ENCODE measurements at places on chromosomes 16 and 17.

- no peak for DNase-seq
Observed at GRCh38 chr16:20897922-20898321, 2.2 kb downstream of the DCUN1D3 start.

DNA sequence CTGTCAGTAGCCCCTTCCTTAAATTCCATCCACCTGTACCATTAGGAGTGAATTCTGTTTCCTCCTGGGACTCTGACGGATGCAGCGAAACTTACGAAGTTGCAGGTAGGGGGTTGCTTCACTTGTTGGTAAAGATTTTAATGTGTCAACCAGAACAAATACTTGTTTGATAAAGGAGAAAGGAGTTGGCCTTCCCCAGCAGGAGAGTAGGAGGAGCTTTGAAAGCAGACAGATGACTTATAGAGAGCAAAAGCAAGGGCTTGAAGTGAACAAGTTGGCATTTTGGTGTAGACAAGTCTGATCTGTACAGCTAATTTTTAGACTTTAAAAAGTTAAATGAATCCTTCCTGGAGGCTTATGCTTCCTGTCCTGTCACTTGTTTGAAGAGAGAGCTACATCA is 38.1 kb upstream of the PMFBP1 start:
- DNase-seq, result no peak

- DNase-seq, result no peak
Observed at GRCh38 chr16:19968891-19969683, 84.4 kb upstream of the GPRC5B start.

DNA sequence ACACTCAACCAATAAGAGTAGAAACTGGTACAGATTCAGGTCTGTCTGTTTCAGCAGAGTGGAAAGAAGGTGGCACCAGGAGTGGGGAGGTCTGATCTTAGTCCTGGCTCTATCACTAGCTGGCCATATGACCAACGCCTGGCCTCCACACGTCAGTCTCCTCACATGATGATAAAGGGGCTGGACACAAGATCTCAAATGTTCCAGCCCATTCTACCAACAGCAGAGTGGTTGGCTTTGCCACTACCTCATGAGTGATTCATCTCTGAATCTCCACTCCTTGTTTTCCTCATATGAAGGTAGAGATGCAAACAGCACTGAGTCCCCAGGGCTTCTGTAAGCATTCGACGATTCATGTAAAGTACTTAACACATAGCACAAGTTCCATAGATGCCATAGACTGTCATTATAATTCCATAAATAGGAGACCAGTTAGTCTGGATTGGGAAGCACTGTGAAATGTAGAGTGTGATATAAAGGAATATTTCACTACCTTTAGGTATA is 281.9 kb upstream of the ASIC2 start:
- no peak for DNase-seq

- DNase-seq, result no peak
Observed at GRCh38 chr16:47999595-47999994, 156.2 kb downstream of the ABCC12 start.

GRCh38 chr16:10876799-10877341 is at the start of gene CIITA:
Gene CIITA, plus strand, starts transcription at chr16:10877202. Its CDS starts 129 bp downstream, at chr16:10877331.
- peak; percentile 19 for DNase-seq

DNA sequence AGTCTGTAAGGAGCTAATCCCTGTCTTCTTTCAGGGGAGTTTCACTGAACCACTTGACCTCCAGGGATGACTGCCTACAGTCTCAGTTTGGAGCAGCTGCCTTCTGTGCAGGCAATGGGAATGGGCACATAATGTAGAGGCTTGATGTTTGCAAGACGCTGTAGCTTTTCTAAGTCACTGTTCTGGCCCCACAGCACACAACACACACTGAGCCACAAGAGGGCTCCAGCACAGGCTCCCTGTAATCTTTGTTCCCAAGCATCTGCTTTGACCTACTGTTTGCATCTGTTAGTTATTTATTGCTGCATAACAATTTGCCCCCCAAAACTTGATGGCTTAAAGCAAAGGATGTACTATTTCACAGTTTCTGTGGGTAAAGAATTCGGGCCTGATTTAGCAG is 419.0 kb upstream of the ASIC2 start:
- DNase-seq, result no peak

DNA sequence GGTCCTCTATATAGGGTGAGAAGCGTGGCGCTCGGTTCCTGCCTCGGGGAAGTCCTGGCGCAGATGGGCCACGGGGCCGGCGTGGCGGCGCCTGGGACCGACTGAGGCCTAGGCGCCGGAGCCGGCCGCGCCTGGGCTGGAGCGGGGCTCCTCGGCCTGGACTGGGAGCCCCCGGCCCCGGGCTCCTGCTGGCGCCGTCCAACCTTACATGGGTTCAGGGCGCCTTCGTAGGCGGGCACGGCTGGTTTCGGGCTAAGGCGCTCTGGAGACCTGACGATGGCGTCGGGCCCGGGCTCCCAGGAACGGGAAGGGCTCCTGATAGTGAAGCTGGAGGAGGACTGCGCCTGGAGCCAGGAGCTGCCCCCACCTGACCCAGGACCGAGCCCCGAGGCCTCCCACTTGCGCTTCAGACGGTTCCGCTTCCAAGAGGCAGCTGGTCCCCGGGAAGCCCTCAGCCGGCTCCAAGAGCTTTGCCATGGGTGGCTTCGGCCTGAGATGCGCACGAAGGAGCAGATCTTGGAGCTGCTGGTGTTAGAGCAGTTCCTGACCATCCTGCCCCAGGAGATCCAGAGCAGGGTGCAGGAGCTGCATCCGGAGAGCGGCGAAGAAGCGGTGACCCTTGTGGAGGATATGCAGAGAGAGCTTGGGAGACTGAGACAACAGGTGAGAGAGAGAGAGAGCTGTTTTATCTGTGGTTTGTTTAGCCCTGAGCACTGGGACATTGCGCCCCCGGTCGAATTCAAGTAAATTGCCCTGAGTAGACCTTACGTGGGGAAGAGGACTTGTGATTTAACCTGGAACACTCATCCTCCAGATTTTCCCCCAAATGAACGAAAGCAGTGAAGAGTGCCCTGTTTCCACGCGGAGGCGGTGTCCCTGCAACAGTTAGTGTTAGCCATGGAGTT is 504 bp downstream of the ZNF263 start:
- DNase-seq, result no peak

GRCh38 chr17:44279666-44280391 is 11.9 kb upstream of the SLC4A1 start:
- no peak for DNase-seq

- DNase-seq, result no peak
Observed at GRCh38 chr16:10787304-10787703, 31.3 kb downstream of the TVP23A start.

DNA sequence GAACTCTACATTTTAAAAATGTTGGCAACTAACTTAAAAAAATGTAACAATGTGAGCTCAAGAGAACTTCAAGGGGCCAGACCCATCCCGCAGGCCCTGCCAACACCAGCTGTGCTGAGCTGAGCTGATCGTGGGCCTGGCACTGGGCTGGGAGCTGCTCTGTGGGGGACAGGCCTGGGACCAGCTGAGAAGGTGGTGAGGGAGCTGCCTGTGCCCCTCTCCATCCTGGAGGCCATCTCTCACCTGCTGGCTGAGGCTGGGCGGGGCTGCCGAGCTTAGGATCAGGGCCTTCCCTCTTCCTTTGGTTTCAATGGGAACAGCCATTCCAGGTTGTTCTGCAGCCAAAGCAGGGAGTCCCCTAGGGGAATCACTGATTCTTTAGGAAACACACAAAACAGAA is 58.2 kb downstream of the IL21R start:
- DNase-seq, result no peak

DNA sequence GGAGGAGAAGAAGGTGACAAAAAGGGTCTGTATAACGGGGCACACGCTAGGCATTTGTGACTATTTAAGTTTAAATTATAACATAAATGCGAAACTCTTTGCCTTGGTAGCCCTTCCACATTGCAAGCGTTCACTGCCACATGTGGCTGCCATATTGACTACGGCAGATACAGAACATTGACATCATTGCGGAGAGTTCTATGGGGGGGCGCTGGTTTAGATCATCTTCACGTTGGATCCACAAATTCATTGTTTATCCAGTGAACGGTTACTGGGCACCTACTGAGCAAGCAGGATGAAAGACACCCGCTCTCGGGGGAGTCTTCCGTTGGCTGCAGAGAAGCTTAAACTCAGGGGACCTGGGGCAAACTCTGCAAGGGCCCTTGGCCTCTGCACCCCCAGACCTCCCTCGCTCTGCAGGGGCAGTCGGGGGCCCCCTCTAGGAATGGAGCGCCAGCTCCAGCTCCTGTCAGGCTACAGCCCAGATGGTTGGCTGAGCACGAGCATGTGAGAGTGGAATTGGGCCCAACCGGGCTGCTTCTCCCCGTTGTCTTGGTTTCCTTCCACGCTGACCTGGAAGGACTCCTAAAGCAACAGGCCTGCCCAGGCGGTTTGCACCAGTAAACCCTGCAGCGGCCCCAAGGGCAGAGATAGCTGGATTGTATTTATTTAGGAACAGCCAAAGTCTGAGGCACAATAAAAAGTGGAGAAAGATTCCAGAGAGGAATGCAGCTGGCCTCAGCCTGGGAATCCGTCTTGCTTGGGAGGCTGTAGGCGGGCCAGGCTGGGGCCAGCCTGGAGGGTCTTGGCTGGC is 172.2 kb downstream of the SEC14L1 start:
- DNase-seq, result no peak

- DNase-seq, result no peak
Observed at GRCh38 chr16:3182608-3183444, 5.2 kb upstream of the OR1F1 start.

DNA sequence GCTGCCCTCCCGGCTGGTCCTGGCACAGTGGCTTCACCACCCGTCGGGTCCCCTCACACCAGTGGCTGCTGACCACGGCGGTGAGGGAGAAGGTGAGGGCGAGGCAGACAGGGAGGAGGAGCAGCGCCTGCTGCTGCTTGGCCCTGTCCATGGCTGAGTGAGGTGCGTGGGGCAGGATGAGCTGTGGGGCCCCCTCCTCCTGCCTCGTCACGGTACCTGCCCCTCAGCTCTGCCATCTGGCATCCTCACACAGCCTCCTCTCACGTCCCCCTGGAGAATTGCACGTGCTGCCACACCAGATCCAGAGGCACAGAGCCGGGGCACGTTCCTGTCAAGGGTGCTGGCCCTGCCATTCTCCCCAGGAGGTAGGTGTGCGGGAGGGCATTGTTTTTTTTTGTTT is at the start of gene GSG1L2:
Gene GSG1L2 (minus strand): TSS at position 159 of the 400 bp plus-strand sequence. CDS start 8 bp downstream, at position 151.
- DNase-seq, result no peak

DNA sequence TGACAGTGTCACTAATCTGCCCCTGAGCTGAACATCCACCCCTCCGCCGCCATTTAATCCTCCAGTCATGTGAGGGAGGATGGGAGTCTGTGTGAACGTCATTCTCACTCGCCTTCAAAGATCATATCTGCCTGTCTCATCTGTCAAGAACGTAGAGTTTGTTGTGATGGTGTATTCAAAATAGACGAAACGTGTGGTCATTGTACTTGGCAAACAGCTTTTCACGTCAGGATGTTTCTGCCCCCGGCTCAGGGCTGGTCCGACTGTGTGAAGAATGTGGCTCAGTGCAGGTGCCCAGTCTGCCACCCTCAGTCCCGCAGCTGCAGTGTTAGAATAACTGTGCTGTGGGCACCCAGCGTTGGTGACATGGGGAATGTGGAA is 148.0 kb downstream of the KCNJ12 start:
- no peak for DNase-seq

DNA sequence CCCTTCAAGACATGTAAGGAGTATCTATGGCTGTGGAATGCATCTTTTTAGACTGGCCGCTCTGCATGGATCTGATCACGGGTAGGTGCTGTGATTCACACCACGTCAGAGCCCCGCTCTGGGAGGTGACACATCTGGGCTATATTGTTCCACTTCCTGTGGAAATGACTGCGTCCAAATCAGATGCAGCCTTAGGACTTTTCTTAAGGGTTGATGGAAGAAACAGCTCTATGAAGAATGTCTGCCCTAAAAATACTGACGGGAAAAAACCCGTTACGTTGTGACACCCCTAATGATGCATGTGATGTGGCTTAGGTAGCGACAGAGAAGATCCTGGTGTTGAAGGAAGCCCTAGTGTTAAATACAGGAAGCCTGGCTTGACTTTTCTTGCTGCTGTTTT is 12.2 kb downstream of the BANP start:
- peak; percentile 37 for DNase-seq

- DNase-seq, result peak; percentile 32
Observed at GRCh38 chr16:74774223-74775139, at the start of gene FA2H. Gene FA2H, minus strand, starts transcription at chr16:74774820. Its CDS starts 65 bp downstream, at chr16:74774755.

- no peak for DNase-seq
Observed at GRCh38 chr16:61005952-61006351, 1030.3 kb downstream of the CDH8 start.

DNA sequence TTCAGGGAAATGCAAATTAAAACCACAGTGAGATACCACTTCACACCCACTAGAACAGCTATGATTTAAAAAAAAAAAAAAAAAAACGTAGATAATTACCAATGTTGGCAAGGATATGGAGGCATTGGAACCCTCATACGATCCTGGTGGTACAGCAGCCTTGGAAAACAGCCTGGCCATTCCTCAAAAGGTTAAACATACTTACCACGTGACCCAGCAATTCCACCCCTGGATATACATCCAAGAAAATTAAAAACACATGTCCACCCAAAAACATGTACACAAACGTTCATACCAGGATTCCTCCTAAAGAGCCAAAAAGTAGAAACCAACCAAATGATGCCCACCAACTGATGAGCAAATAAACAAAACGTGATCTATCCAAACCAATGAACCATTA is 68.1 kb downstream of the GAS7 start:
- DNase-seq, result no peak

DNA sequence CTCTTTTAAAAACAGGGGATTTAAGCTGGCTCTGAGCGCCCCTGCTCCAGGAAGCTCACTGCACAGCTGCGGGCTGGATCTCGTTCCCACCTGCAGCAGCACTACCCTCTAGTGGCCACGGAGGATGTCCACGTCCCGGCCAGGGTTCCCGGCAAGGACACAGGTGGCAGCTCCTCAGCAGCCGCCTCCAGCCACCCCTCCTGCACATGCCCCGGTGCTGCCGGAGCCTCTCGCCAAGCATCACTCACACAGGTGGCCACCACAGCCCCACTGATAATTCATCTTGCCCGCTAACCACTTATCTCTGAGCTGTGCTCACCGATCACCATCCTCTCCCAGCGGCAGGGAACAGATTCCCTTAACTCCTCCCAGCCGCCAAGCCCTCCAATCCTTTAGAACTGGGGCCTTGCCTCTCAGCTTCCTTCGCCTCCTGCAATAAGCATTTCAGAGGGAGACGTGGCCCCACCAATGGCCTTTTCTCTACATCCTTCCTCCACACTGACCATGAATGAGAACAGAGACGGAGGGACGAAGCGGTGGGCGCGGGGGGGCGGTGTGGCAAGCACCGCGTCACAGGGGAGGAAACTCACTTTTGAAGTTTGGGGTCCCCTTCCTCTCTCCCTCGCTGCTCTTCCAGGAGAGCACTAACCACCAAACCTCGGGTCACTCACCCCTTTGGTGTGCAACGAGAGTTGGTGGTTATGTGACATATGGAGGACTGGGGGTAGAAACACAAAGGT is 222.1 kb downstream of the RBFOX3 start:
- DNase-seq, result no peak

DNA sequence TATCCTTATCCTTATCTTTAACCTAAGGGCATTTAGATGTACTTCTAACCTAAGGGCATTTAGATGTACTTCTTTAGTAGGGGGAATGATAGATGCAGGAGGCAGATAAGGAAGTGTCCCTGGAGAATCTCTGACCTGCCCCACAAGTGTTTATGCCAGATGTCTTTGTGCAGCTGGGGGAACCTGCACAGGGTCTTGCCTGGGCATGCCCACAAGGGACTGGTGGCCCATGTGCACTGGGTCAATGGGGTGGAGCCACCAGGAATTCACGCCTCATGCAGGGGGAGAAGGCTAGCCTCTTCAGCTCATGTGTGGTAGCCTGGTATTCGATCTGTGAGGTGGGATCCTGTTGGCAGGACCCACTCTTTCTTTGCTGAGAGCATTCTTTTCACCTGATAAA is 38.0 kb downstream of the CA10 start:
- DNase-seq, result no peak

GRCh38 chr17:38742411-38743308 is 5.5 kb downstream of the PCGF2 start:
- no peak for DNase-seq
